ENCODE measurements at places on chromosomes 16 and 17. TPM values are rescaled to one million over a fixed set of nuclear protein-coding genes. Genes with fewer than 3 reads are reported as not detected.

The BCL6B gene
- polyA plus RNA-seq = 29.2 TPM

The FOXL1 gene
- 5.0 TPM for polyA plus RNA-seq

The KRT37 gene
- polyA plus RNA-seq = not detected

The IL34 gene
- 0.45 TPM for polyA plus RNA-seq

The HP gene
- 1.3 TPM for polyA plus RNA-seq

The CACNG5 gene
- polyA plus RNA-seq = not detected

DNA sequence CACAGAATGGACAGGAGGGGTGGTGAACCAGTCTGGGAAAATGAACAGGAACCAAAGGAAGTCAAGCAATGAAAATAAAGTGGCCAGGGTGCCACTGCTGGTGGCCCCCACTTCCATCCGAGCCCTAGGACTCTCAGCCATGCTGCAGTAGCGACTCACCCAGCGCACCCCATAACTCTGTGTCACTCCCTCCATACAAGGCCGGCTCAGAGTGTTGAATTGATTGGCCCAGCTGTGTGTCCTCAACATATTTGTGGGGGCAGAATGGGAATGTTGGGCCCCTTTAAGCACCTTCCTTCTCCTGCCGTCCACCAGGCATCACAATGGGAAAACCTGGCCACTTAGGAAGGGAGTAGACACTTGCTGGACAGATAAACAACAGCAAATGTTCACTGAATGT, 169.0 kb upstream of the SDK2 start:
- DNase-seq = no peak

DNA sequence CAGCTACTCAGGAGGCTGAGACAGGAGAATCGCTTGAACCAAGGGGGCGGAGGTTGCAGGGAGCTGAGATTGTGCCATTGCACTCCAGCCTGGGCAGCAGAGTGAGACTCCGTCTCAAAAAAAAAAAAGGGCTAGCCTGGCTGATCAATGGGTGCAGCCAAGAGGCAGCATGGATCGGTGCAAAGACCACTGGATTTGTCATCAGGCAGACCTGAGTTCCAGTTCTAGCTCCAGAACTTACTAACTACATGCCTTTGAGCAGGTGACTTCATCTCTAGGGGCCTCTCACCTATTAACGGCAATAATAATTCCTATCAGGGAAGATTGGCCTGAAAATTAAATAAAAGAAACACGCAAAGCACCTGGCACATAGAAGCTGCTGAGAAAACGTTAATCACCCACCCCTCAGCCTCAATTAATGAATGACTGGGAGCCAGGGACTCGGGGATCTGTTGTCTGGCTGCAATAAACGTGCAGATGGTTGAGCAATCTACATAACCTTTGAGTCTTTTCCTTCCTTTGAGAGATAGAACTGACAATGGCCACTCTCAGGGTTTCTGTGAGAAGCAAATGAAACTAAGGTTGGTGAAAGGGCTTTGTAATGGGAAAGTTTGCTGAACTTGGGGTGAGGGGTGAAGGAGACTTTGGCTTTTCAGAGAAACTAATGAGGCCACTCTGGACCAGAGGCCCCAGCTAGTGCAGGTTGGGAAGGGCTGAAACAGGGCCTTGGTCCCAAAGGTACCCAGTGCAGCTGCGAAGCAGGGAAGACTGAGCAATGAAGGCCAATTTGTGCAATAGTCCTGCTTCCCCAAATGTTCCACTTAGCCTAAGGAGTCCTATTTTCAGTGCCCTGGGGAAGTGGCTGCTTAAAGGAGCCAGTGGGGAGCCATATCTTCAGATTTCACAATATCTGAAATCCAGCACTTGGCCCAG, 7.6 kb downstream of the SEZ6L2 start:
- DNase-seq = no peak

DNA sequence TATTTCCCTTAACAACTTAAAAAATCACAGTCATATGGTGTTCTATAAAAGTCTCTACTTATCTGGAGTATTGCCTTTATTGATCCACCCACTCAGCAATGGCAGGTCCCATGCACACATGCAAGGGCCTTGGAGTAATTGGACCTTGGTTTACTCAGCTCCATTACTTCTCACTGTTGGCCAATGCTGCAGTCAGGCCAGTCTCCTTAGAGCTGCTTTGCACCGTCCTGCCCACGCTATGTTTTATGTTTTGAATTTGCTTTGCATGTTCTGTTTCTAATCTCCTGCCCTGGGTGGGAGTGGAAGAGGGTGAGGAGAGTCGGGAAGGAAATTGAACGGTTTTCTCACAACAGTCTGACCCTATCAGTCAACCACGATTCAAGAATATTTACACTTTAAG, 23.6 kb downstream of the ARHGAP44 start:
- no peak for DNase-seq

- DNase-seq = no peak
Measured at GRCh38 chr16:20829536-20829935, 23.2 kb downstream of the REXO5 start.

DNA sequence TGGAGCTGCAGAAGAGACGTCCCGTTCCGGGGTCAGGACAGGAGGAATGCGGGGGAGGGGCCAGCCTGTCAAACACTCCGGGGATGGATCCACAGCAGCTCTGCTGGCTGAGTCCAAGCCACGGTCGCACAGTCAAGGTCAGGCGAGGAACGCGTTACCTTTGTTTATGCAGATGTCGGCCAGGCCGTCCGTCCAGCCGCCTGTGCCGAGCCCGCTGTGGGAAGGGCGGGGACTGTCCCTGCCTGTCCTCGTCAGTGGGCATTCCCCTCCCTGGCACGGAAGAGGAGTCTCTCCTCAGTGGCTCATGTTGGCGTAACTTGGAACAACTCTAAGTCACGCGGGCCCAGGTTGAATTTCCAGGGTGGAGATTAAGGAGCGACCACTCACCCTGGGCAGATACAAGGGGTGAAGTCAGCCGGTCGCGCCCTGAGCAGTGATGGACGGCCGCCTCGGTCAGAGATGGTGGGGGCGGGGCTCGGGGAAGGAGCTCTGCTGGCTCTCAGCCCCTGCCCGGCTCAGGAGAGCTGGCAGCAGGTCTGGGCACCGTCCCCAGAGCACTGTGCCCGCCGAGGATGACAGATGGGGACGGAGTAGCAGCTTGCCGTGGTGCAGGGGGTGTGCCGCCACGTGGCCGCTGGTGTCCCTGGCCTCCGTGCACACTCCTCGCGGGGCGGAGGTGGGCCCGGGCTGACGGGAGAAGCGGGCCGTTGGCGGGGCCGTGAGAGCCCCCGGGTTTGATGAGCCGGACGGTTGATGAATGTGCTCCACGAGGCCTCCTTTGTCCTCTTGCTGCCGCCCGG, 7.3 kb downstream of the CACNA1H start:
- no peak for DNase-seq

DNA sequence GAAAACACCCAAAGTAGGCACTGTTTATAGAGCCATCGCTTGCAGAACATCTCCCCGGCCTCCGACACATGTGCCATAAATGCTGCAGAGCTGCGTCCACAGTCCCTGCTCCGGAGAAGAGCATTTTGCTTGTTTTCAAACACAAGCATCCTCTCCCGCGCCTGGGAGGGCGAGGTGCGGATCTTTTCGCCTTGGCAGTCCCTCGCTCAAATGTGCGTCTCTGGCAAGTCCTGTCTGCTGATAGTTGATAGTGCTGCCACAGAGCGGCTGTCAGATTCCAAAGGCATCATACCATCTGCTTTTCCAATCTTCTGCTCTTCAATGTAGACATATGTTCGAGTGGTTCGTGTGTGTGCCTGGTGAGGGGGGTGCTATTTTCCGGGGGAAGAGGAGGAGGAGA, 603.7 kb downstream of the MAF start:
- no peak for DNase-seq

GRCh38 chr17:3843935-3844516, 2.0 kb downstream of the NCBP3 start:
- no peak for DNase-seq

DNA sequence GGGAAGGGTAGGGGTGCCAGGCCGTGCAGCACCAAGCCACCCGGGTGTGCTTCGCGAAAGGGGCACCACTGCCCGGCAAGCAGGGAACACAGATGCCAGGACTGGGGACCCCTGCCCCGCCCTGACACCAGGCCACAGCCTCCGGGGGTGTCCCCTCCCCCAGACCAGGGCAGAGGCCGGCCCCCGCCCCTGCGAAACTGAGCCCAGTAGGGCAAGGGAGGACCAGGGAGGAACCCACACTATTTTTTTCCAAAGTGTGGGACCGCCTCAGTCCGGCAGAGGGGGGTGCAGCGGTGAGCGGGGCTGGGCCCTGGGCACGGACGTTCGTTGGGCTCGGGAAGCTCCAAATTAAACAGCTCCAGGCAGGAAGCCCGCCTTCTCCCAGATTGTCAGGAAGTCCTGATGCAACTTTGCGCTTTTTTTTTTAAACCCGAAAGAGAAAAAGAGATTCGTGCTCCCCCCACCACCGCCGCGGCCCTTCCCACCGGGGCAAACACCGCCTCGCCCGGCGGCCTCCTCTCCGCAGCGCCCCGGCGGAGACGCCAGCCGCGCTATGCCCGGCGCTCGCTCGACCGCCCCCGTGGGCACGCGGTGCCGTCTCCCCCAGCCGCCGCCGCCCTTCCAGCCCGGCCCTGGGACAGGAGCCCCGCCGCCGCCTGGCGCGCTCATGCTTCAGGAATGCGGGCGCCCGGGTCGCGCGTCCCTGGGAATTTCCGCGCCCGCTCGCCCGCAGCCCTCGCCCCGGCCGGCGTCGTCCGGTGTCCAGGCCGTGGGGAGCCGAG, 755 bp downstream of the PIEZO1 start:
- DNase-seq = peak; percentile 74

DNA sequence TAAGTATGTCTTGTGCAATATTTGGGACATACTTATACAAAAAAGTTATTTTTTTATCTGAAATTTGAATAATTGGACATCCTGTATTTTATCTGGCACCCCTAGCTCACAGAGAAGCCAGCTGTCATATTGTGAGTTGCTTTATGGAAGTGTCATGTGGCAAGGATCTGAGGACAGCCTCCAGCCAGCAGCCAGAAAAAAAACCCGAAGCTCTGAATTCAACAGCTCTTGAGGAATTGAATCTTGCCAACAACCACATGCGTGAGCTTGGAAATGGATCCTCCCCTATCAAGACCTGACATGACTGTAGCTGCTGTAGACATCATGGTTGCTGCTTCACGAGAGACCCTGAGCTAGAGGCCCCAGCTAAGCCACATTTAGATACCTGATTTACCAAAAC, 187.2 kb upstream of the SHISA6 start:
- no peak for DNase-seq

All from right lung (tissue), 10 donors.